LHCN-M2 (cell line): ENCODE measurements at places on chromosomes 16 and 17. TPM values are rescaled to one million over a fixed set of nuclear protein-coding genes. Genes with fewer than 3 reads are reported as not detected.
A peak's percentile ranks its signal among the peaks of the same experiment; 100 is the strongest.

- peak; percentile 22 for DNase-seq
These were observed 389 bp downstream of the DUS1L start for GRCh38 chr17:82065193-82065637.

Gene KRT36
- total RNA-seq: not detected in 2 replicates

DNA sequence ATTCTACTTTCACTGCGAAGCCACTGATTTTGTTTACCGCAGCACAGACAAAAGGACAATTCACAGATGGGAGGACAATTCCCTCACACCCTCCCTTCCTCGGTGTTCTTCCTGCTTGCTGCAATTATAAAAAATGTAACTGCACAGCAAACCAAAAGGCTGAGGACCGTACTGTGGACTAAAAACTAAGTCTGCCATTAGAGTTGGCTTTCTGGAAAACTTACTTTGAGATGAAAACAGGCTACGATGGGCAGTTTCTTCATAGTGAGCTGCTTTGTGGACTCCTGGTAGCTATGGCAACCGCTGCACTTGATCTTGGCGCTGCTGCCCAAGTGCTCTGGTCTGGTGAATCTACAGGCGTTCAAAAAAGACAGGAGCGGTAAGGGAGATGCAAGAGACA, 35.2 kb downstream of the USP22 start:
- DNase-seq: no peak

- peak; percentile 22 for DNase-seq
These were observed 265.9 kb downstream of the SLC39A11 start for GRCh38 chr17:72826602-72827001.
